ENCODE measurements at places on chromosomes 6 and 20. TPM values are rescaled to one million over a fixed set of nuclear protein-coding genes. Genes with fewer than 3 reads are reported as not detected.

The RAB23 gene
- 28.5 TPM for total RNA-seq

The CCN5 gene
- 17.9 TPM for total RNA-seq

The KCNS1 gene
- not detected for total RNA-seq

The SLC17A1 gene
- not detected for total RNA-seq

DNA sequence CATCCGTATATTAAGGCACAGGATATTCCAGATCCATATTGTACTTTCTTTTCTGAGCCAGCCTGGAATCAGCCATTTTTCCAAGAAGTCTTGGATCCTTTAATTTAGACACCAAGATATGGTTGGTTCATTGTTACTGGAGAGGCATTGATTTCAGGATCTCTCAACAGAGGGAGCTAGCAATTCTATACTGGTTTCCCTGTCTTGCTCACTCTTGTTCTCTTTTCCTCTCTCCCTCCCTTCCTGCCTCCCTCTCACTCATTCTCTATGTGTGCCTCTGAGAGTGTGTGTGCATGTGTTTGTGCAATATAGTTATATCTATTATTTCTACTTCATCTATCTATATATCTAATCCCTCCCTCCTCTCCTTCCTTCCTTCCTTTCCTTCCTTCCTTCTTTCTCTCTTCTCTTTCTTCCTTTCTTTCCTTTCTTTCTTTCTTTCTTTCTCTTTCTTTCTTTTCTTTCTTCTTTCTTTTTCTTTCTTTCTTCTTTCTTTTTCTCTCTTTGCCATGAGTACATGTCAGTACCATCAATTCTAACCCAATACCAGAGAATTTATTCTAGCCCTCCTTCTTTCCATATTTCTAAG is 299.1 kb downstream of the EPHA7 start:
- H3K4me1 ChIP-seq, result no peaks in the 10 kb centered on the region
- no peak overlapping the region for H3K27ac ChIP-seq
- H3K27me3 ChIP-seq, result no peaks in the 10 kb centered on the region

The TPBG gene
- total RNA-seq, result 22.7 TPM

DNA sequence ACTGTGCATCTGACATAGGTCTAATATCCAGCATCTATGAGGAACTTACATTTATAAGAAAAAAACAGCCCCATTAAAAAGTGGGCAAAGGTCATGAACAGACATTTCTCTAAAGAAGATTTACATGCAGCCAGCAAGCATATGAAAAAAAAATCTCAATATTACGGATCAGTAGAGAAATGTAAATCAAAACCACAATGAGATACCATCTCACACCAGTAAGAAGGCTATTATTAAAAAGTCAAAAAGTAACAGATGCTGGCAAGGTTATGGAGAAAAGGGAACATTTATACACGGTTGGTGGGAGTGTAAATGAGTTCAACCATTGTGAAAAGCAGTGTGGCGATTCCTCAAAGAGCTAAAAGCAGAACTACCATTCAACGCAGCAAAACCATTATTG is 13.1 kb downstream of the METTL24 start:
- no peaks in the 10 kb centered on the region for H3K4me1 ChIP-seq
- H3K27me3 ChIP-seq, result no peaks in the 10 kb centered on the region
- H3K4me3 ChIP-seq, result no peak overlapping the region
- no peak for DNase-seq
- no peaks in the 10 kb centered on the region for H3K36me3 ChIP-seq
- no peak overlapping the region for H3K27ac ChIP-seq

- H3K4me3 ChIP-seq, result no peak overlapping the region
- peaks cover 68% of the 10 kb centered on the region for H3K27me3 ChIP-seq
- no peaks in the 10 kb centered on the region for H3K4me1 ChIP-seq
- DNase-seq, result no peak
- no peaks in the 10 kb centered on the region for H3K36me3 ChIP-seq
These were observed 24.6 kb upstream of the CSNK2A1 start for GRCh38 chr20:568097-568652.

The TNFRSF6B gene
- 13.5 TPM for total RNA-seq

The ARMC12 gene
- not detected for total RNA-seq

Data from transverse colon (tissue), 4 donors.